ENCODE measurements at places on chromosomes 12 and 14.

DNA sequence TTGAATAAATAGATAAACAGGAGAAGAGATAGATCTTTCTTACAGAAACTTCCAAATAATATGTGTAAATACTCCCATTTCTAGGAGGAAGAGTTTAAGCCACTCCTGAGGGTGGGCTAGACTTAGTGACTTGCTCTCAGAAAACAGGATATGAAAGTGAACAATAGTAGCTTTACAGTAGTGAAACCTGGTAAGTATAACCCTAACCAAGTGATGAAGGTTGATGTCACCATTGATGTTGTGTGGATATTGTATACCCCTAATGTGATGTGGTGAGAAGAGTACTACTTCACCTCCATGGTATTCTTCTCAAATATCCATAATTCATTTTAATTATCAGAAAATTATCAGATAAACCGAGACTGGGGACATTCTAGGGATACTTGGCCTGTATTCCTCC is 20.9 kb downstream of the AKAP6 start:
- no peak for DNase-seq

DNA sequence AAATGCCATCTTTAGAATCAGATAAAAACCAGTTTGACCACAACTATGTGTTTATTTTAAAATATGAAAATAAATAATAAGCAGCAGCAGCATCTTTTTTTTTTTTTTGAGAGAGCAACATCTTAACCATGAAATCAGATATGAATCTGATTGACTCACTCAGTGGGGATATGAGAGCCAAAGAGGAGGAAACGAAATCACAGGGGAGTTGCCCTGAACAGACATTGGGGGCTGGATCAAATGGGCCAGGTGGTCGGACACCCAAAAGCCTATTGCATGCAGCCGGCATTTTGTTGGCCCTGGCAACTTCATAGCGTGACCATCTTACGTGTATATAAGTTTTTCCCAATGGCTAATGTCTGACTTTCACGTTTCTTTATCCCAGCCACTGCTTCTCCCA is 321.1 kb downstream of the NPAS3 start:
- DNase-seq, result no peak

DNA sequence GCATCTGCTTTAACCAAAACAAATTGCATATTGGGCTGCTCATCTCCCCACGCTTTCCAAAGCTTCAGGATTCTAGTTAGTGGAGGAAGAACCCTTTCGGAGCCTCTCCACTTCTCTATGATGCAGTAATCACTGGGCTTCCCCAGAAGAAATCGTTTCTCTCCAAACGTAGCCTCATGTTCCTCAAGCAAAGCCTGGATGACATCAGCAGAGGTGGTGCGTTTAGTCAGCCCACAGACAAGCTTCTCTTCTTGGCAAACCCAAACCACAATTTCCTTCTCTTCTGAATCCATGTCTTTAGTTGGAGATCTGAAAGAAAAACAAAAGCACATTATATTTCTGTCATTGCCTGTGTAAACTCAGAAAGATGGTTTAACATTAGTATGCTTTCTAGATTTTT is 30.6 kb downstream of the RASSF9 start:
- no peak for DNase-seq

DNA sequence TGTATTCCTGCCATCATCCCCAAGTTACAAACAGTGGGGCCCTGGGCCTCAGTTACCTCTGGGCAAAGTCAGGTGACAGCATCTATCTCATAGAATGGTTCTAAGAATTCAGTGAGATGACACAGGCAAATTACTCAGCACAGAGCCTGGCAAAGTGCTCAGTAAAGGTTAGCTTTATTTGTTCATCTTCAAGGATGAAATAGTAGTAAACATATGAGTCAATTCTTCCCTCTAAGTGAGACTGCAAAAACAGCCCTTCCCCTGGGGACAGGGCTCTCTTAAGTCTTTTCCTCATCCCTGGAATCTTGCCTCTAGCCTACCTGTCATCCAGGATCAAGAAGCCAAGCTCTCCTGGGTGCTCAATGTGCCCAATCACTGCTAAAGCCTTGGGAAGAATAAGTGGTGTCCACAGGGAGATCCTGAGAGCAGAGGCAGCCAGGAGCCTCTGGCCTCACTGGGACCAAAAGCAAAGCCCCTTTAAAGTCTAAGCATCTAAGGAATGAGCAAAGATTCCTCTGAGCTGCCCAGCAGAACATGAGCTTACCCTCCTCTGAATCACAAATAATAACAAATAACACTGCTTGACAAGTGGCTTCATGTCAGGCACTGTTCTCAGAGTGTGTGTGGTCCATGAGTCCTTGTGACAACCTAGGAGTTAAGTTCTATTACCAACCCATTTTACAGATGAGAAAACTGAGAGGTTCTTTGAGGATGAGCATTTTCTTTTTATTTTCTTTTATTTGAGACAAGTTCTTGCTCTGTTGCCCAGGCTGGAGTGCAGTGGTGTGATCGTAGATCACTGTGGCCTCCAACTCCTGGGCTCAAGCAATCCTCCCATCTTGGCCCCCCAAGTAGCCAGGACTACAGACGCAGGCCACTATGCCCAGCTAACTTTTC is 12.1 kb downstream of the NUAK1 start:
- DNase-seq, result no peak

- DNase-seq, result peak; percentile 26
These were observed 1.2 kb downstream of the ATP6V0A2 start for GRCh38 chr12:123713398-123713797.

- no peak for DNase-seq
These were observed 88.1 kb upstream of the WSCD2 start for GRCh38 chr12:108040947-108041346.

DNA sequence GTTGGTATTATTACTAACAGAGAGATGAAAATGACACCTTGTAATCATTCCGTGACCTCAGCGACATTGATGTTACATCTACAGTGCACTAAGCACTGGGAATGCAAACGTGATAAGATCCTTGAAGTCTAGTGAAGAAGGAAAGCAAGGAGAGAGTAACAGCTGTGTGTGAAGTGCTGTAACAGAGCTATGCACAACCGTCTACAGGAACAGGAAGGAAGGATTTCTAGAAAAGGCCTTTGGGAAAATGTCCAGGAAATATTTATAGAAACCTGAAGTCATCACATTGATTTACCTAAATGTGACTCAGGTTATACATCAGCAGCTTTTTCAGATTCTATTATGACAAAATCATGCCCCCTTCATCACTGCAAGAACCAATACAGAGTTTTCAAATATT is 304.2 kb upstream of the AMIGO2 start:
- DNase-seq, result no peak

DNA sequence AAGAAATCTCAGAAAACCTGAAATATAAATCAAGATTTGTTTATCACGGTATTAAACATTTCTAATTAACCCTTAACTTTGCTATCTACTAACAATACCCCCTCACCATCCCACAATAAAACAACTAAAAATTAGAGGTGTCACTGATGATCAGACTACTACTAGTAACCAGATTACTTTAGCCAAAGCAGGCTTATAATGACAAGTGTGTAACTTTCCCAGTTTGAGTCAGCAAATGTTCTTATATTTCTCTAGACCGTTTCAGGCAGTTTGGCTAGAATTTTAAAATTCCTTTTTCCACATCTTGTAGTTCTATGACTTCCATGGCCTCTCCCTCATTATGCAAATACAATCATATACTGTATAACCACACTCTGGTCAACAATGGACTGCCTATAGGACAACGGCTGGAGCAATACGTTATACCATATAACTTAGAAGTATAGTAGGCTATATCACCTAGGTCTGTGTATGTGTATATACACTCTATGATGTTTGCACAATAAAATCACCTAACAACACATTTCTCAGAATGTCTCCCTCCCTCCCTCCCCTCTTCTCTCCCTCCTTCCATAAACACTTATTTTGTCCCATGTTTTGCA is 102.1 kb downstream of the DENND5B start:
- no peak for DNase-seq

GRCh38 chr12:100858656-100859055 is 64.1 kb downstream of the ANO4 start:
- peak; percentile 49 for DNase-seq

DNA sequence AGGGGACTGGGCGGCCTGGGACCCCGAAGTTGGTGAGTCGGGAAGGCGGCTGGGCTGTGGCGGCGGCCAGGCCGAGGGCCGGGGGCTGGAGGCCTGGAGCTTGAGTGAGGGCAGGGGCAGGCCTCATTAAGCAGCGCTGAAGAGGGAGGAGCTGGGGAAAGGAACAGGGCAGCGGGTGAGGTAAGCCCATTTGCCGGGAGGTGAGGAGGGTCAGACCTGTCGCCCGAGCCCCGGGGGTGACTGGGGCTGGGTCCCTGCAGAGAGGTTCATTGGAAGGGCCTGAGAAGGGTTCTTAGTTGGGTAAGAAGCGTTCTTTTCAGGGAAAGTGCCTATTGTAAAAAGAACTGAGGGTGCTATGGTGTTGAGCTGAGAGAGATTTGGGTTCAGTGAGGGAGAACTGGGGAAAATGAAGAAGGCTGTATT is 441 bp downstream of the RAB5B start:
- DNase-seq, result peak; percentile 54

GRCh38 chr12:96313606-96314005 is 86.6 kb downstream of the CDK17 start:
- DNase-seq, result no peak

GRCh38 chr14:21262410-21262809 is 6.8 kb downstream of the HNRNPC start:
- DNase-seq, result no peak

DNA sequence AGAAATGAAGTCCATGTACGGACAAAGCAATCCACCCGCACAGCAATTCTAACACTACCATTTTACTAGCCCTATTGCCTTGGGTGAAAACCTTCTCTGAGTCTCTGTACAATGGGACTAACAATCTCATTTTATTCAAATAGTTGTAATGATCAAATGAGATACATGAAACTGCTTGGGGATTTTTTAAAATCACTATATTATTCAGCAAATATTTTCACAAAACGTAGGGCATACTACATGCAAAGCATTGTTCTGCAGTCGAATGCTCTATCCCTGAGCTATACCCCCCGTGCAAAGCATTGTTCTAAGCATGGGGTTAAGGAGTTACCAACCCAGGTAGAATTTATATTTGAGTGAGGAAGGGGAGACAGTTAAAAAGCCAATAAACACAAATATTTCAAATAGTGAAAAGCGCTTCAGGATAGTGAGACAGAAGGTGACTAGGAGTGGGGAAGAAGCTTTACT is 554 bp upstream of the ATF7 start:
- DNase-seq, result no peak

DNA sequence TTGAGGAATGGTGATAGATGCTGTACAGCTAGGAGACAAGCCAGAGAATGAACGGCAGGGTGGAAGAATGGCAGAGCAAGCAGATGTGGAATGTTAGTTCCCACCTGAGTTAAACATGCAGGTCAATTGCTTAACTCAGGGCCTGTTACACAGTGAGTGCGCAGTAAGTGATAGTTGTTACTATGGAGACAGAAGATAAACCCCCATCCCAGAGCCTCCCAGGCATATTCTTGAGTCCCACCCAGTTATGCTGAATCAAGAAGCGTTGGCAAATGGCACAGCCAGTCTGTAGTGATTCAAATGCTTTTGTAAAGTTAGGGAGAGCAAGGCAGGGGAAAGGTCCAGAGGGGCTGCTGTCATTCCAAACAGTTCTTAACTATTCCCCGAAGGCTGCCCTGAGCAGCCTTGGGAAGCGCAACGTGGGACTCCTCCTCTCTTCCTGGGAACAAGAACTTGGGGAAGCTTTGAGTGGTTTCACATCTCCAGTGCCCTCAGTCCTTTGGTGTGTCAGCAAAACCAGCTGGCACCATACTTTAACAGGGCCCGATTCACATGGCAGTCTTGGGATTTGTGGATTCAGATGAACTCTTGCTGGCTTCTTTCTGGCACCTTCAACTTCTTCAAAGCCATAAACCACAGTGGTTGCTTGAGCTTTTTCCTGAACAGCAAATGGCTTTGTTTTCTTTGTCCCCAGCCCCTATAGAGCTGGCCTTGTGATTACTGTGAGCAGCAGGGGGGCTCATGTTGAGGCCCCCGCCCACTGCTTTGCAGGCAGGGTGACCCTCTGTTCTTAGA is 66.4 kb downstream of the PPM1A start:
- DNase-seq, result no peak

GRCh38 chr12:57456145-57456700 is 1.1 kb downstream of the INHBE start:
- DNase-seq, result no peak

GRCh38 chr12:172732-173161 is 41.2 kb downstream of the SLC6A12 start:
- no peak for DNase-seq

DNA sequence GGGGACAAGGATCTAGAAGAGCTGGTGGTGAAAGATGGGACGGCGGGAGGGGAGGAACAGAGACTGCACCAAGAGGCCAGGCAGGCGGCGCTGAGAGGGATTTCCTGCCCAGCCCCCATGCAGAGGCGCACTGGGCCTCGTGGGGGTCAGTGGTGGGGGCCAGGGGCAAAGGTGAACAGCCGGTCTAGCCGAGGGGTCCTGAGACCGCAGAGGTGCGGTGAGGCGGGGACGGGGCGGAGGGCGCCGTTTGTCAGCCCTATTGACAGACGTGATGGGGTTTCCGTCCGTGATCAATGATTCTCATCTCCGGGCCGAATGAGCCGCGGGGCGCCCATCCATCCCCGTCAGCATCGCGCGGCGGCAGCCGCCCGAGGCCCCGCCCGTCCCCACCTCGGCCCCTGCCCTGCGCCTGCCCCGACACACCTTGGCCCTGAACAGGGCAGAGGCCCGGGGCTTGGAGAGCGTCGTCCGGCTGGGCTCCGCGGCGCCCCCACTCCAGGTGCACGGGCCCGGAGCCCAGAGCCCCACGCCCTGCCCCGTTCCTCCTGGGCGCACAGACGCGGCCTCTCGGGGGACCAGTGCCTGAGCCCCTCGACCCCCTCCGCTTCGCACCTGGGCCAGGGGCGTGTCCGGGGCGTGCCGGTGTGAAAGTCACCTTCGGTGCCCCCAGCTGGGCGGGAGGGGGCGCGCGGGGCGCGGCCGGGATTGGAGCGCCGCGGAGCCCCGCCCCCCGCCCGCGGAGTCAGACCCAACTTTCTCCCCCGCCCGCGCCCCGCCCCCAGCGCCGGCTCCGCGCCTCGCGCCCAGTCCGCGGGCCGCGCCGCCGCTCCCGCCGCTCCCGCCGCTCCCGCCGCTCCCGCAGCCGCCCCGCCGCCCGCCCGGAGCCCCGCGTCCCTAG is at the start of gene NXPH4:
Gene NXPH4, plus strand, starts transcription at position 781 of the 898 bp plus-strand sequence. CDS start 176 bp downstream, outside the sequence.
- DNase-seq, result no peak

GRCh38 chr14:80587096-80587724 is 354.3 kb downstream of the CEP128 start:
- DNase-seq, result peak; percentile 12
